ENCODE measurements at places on chromosomes 5 and 9.

GRCh38 chr9:13351778-13352386 lies 72.4 kb upstream of the MPDZ start:
- no peak for DNase-seq

DNA sequence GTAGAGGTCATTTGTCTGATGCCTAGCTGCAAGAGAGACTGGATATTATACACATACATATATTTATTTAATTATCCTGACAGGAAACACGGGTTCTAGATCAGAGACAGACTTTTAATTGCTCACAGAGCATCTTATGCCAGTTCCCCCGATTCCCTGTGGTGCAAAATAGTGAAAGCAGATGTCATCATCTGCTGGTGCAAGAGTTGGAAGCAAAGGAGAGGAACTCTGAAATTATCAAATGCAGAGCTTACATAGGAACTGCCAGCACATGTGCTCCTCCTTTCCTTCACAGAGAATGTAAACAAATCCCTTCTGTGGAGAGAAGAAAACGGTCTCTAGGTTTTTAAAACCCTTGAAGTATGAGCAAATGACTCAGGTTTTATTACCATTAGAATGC lies 69.3 kb downstream of the DTWD2 start:
- no peak for DNase-seq

DNA sequence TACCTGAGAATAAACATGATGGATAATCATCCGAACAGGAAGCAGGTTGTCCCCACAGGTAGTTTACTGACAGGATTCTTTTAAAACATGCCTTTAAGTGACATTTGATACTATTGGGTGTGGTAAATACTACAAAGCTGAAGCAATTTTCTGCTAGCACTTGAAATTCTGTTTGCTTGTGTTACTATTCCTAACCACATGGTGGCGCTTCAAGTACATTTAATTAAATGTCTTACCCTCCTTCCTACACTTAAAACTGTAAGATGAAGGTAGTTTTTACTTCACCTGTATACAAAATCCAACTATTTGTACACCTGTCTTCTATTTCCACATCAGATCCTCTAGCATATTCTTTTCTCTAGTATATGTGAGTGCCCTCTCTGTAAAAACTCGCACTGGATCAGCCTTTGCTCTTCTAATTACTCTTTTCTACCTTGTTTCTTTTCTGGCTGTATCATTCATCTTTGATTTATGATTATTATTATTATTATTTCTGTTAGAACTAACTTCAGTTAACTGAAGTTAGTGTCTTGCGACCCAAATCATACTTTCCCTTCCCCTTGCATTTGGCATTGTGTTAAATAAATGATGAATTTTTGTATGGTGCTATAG lies 18.4 kb downstream of the SLC25A46 start:
- no peak for DNase-seq

DNA sequence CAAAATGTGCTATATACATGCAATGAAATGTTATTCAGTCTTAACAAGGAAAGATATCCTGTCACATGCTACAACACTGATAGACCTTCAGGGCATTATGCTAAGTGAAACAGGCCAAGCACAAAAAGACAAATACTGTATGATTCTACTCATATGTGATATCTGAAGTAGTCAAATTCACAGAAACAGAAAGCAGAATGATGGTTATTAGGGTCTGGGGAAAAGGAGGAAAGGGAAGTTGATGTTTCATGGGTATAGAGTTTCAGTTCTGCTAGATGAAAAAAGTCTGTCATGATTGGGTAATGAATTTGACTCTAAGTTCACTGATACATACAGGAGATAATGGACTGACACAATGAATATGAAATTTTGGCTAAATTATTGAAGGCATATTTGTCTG lies 11.2 kb upstream of the RIC1 start:
- no peak for DNase-seq

- DNase-seq: no peak
These were observed 31.3 kb downstream of the NDST1 start for GRCh38 chr5:150539206-150539605.

DNA sequence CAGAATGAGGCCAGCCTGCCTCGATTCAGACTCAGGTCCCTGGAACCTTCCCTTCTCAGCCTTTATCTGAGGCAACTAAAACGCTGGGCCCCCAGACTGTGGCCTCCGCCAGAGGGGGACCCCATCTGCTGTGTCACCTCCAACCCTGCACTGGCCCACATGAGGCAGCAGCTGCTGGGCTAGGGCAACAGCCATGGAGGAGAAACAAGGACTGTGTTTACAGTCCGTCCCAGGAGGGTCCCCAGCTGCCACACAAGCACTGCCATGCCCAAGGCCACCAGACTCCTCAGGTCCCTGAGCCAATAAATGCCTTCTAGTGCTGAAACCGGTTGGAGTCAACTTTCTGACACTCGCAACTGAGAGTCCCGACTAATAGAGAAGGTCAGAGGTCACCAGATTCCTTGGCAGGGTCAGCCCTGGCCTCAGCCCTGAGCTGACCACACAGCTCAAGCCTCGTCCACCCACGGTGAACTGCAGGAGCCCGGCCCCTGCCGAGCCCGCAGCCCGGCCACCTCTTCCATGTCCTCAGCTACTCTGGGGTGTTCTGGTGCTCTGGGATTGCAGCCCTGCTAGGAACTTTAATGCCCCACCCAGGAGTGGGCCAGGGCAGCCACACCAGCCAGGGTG lies 77.0 kb downstream of the ZNF354C start:
- no peak for DNase-seq

GRCh38 chr5:13188371-13188770 lies 756.1 kb downstream of the DNAH5 start:
- no peak for DNase-seq

GRCh38 chr9:77929942-77930341 lies 101.7 kb downstream of the GNAQ start:
- DNase-seq: no peak

DNA sequence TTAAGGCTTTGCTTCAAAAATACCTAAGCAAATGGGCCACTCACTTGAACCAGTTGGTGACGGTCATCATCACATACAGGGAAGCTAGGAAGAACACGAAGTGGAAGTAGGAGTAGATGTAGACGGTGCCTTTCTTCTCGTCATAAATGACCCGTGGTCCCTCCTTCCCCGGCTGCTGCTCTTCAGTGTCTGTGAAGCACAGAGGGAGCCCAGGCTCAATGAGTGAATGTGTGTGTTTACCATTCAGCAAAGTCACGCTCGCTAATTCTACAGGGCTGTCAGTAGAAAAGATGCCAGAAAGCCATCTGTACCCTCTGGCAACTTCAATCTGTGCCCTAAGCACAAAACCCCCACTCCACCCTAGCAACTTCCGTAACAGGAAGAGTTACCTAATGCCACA lies 109.8 kb downstream of the SERINC5 start:
- no peak for DNase-seq

- no peak for DNase-seq
These were observed 196.7 kb downstream of the RGS3 start for GRCh38 chr9:113660196-113660595.

DNA sequence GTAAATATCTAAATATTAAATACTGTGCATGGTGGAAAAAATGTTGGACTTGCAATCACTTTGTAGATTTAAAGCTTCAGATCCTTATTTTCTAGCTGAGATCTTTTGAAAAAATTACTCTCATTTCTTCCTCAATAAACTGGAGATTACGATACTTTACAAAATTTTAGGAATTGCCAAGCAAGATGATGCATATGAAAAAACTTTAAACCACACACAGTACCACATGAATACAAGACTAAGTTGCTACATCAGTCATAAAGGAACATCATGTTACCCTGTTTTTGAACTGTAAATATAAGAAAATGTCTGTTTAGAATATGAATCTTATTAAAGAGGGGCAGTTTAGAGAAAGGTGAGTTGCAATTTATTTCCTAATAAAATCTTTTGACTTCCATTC lies 703.6 kb upstream of the NUDT12 start:
- DNase-seq: no peak

DNA sequence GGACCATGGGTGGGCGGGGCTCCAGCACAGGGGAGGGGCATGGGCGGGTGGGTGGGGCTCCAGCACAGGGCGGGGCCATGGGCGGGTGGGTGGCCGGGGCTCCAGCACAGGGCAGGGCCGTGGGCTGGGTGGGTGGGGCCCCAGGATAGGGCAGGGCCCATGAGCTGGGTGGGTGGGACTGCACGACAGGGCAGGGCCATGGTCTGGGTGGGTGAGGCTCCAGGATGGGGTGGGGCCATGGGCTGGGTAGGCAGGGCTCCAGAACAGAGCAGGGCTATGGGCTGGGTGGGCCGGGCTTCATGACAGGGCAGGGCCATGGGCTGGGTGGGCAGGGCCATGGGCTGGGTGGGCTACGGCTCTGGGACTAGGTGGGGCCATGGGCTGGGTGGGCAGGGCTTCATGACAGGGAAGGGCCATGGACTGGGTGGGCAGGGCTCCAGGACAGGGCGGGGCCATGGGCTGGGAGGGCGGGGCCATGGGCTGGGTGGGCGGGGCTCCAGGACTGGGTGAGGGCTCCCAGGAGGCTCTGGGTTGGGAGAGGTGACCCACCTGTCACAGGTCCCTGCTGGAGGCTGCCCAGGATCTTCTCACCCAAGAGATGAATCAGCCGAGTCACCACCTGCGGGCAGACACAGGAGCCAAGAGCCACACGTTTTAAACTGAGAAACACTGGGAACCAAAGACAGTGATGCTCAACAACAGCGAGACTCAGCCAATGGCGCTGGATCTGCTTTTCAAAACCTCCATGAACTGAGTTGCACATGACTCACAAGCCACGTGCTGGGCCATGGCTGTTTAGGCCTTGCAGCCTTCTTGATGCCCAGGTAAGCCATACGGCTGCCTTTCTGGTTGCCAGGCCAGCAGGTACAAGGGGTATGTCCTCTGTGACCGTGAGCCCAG lies 33.6 kb upstream of the NSMF start:
- DNase-seq: no peak

DNA sequence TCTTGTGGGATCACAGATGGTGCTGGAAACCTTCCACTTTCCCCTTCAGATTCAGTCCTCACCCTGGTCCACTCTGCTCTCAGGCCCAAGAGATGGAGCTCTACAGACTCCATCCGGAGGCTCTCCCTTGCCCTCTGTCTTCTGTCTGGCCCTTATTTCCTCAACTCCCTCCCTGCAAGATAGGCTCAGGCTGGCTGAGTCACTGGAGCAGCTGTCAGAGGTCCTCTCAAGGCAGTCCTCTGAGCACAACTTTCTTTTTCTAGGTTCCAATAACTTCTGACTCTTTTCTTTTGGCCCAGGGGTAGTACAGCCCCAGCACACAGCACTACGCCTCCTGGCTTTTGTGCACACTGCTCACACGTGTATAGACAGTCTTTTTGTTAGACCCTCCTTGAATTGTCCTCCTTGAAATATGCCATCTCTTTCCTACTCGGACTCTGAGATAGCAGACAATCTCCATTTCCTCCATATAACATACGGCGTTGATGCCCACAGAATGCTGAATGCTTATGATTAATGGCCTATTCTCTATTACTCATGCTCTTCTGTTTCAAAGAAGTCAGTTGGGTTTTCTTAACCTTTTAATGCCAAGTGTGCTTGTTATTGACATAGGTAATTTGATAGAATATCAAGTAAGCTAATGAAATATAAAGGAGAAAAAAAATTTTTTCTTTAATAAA lies 193.1 kb downstream of the SLC12A2 start:
- DNase-seq: no peak

DNA sequence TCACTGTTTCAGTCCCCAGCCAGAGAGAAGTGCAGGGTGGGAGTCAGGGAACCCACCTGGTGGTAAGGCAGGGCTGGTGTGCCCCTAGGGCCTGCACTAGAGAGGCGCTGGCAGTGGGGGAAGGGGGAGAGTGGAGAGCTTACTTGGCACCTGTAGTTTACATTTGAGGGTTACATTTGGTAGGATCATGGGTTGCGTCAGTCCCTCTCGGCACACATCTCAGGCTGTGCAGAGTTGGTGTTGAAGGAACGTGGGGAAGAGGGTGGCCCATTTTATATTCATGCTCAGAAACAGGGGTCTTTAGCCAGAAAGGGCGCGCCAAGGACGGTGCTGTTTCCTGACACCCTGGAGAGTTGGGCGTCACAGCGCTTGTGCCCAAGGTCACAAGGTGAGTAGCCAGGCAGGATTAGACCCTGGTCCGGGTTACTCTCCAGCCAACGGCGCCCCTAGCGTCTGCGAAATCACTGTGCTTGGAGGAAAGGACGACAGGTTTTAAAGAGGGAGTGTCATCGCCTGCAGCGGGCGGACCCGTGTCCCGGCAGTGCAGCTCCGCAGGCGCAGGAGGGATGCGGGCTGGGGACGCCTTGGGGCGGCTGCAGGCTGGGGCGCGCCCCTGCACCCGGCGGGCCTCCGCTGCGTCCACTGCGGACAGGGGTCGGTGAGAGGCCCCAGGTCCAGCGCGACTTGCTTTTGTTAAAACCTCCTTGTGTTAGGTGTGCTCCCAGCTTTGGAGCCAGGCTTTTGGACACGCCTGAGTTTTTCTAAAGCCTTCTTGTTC lies 272.6 kb downstream of the FANCC start:
- DNase-seq: no peak

GRCh38 chr9:128124873-128125579 lies 2.5 kb downstream of the PTGES2 start:
- DNase-seq: peak; percentile 36

DNA sequence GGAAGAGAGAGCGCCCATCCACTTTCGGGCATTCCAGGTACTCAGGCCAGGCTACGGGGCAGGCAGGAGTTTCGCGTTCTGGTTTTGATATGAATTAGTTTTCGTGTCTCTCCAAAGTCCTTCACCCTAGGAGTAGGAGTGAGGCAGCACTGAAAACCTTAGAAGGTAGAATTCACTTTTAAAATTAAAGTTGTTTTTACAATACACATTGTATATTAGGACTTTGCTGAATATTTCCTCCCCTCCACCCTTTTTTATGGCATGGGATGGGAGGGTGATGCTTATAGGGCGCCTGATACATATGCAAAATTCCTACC lies 747 bp downstream of the ITGA1 start:
- no peak for DNase-seq

GRCh38 chr9:21015129-21015815 lies 16.2 kb downstream of the HACD4 start:
- DNase-seq: no peak

DNA sequence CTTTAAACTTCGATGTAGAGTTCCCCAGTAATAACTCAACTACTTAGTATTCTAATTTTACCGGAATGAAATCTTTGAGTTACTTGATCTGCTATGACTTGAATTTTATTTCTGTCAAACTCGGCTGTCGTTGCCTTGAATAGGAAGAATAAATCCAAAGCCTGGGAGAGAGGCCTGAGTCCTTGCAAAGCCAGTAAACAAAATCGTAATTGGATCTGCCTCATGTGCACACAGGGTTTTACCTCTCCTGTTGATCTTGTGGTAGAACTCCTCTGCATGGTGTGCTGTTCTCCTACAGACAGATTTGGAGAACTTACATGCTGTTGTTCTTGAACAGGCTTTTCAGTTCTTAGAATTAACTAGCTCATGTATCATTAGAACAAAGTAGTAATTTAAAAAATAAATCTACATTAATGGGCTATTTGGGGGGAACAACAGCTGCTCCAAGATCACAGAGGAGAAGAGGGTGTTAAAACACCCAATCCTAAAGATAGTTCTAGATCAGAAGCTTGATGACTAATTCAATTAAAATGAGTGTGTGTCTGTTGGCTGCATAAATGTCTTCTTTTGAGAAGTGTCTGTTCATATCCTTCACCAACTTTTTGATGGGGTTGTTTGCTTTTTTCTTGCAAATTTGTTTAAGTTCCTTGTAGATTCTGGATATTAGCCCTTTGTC lies 28.9 kb downstream of the HSPB3 start:
- no peak for DNase-seq

GRCh38 chr5:143879646-143880045 lies 67.7 kb downstream of the HMHB1 start:
- no peak for DNase-seq
